ENCODE measurements at places on chromosomes 11 and 22.

- no peak for DNase-seq
These were observed 138.3 kb downstream of the GUCY1A2 start for GRCh38 chr11:106879832-106880546.

DNA sequence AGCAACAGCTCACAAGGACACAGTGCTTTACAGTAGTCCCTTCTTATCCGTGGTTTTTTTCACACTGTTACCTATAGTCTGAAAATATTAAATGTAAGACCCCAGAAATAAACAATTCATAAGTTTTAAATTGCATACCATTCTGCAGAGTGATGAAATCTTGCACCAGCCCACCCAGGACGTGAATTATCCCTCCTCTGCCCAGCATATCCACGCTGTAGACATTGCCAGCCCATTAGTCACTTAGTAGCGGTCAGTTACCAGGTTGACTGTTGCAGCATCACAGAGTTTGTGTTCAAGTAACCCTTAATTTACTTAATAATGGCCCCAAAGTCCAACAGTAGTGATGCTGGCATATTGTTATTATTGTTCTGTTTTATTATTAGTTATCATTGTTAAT, 3.6 kb downstream of the CLTCL1 start:
- DNase-seq: no peak

DNA sequence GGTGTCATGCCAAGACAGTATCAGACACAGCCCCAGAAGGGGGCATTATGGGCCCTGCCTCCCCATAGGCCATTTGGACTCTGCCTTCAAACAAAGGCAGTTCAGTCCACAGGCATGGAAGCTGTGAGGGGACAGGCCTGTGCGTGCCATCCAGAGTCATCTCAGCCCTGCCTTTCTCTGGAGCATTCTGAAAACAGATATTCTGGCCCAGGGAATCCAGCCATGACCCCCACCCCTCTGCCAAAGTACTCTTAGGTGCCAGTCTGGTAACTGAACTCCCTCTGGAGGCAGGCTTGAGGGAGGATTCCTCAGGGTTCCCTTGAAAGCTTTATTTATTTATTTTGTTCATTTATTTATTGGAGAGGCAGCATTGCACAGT, 14.6 kb downstream of the IL10RA start:
- no peak for DNase-seq

DNA sequence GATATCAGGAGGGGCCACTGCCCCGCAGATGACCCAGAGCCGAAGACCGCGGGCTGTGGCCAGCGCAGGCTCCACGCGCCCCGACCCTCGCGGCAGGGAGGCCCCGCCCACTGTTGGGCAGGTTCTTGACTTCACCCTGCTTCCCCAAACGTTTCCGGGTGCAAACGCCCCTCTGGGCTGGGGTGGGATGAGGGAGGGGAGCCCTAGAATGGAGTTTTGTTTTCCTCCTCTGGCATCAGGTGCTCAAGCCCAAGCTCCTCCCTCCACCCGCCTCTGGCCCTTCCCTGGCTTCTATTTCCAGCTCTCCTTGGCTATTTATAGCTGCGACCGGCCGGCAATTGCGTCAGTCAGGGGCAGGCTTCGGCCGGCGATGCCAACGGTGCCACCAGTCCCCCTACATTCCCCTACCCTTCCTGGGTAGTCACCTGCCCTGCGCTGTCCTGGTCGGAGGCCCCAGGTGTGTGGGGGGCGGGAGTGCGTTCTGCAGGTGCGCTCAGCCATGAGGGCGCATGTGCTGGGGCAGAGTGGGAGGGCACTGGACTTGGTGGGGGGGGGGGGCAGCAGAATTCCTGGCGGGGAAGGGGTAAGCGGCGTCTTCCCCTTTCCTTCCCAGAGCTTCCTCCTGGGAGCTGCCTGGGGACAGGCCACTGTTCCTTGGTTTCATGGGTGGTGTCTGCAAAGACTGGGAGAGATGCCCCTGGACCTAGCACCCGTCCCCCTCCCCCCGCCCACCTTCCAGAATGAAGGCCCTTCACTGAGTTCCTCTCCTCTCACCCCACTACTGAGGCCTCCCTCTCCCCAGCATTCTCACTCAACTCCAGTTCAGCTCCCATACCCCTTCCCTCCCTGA, 23.6 kb downstream of the DUSP8 start:
- DNase-seq: no peak

- DNase-seq: no peak
These were observed 130.5 kb upstream of the B3GAT1 start for GRCh38 chr11:134542401-134543165.

DNA sequence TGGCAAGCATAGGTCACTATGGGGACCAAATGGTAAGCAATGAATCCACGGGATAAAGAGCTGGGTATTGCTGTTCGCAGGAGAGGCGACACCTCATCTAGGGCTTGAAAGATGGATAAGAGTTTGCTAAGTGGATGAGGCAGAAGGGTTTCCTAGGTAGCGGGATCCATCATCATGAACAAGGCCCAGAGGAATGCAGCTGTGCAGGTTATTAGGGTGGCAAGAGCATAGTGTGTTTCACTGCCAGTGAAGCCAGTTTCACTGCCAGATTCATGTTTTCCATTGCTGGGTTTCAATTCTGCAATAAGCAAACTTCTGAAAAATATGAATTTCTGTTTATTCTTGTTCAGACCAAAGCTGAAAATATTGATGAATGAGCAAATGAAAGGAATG, 27.2 kb downstream of the WEE1 start:
- DNase-seq: no peak

DNA sequence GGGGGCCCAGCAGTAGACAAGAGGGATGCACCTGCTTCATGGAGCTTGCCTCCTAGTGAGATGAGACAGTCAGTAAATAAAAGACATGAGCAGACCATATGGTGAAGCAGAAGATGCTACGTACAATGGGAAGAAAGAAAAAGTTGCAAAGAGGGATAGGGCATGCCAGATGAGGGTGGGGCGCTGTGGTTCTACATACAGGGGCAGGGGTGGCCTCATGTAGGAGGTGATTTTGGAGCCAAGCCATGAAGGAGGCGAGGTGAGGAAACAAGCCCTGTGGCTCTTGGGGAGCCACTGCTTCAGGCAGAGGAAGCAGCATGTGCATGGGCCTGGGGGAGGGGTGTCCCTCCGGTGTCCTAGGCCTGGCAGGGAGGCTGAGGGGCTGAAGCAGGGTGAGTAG, 15.2 kb downstream of the NAT10 start:
- DNase-seq: no peak

DNA sequence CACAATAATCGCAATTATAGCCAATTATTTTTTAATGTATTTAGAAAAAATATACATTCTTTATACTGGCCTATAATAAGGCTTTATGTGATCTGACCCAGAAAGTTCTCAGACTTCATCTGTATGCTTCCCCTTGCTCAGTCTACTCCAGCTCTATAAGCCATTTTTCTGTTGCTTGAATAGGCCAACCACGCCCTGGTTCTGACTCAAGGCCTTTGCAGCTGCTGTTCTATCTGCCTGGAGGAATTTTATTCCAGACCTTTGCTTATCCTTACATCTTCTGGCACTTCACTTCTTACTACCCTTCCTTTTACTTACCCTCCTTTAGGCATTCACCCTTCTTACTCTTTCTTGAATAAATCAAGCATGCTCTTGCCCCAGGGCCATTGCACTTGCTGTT, 54.9 kb upstream of the PDE3B start:
- DNase-seq: no peak

DNA sequence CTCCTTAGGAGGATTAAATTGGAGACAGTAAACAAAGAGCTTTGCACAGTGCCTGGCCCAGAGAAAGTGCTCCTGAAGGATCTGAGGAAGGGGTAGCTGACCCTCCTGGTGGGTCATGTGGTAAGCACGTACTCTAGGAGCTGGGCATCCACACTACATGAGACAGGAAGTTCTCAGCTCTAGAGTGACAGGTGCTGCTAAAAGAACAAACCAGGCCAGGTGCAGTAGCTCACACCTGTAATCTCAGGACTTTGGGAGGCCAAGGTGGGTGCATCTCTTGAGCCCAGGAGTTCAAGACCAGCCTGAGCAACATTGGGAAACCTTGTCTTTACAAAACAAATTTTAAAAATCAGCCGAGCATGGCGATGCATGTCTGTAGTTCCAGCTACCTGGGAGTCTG, 13.1 kb downstream of the SLC43A1 start:
- DNase-seq: no peak

- DNase-seq: no peak
These were observed 6.0 kb downstream of the PGM2L1 start for GRCh38 chr11:74392256-74392655.

GRCh38 chr11:84714316-84714780, 912.8 kb downstream of the DLG2 start:
- peak; percentile 32 for DNase-seq

- no peak for DNase-seq
These were observed 73.2 kb downstream of the GGTLC2 start for GRCh38 chr22:22717664-22718063.

GRCh38 chr11:78573681-78574080, 983 bp downstream of the NARS2 start:
- DNase-seq: no peak

DNA sequence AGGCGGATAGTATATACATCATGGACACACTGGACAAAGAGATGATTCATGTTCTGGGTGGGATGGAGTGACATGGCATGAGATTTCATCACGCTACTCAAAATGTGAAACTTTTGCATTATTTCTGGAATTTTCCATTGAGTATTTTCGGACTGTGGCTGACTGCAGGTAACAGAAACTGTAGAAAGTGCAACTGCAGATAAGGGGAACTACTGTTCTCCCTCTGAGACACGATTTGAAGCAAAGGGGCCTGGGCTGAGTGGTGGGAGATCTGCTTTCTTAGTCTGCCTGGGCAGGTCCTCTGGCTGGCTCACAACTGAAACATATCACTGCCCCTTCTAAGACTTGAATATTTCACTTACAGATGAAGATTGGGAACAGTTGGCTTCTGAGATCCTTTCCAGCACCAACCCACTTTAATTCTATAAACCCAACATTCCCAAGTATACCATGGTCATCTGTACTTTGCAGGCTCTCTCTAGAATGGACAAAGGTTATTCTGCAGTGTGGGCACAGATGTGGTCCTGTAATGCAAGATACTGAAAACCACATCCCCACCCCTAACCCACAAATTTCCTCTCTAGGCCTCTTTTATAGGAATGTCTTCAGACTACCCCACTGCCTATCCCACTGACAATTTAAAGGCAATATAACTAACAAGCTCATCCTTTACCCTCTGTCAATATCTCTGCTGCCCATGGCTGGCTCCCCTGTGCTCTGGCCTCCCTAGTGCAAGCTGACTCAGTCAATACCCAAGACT, 121.1 kb downstream of the KCNC1 start:
- DNase-seq: no peak

GRCh38 chr22:45998638-45999378, 21.8 kb upstream of the WNT7B start:
- no peak for DNase-seq

DNA sequence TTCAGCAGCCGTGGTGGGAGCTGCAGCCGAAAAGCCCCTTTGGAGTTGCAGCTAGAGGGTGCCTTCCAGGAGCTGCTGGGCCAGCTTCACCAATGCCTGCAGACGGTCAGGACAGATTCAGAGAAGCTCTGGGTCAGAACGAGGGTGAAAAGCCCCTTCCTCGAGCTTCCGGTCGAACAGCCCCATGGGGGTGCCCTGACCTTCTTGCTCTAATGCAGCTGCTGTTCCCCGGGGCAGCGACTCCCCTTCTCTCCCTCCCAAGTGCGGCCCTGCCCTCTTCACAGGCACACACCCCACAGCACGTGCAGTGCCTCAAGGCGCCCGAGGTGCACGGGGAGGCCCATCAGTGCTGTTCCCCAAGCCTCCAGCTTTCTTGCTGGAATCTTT, 9.6 kb upstream of the IFITM3 start:
- no peak for DNase-seq

GRCh38 chr11:60127311-60127811, 38.9 kb downstream of the MS4A2 start:
- no peak for DNase-seq

- no peak for DNase-seq
These were observed 14.2 kb downstream of the ATM start for GRCh38 chr11:108237058-108237481.

DNA sequence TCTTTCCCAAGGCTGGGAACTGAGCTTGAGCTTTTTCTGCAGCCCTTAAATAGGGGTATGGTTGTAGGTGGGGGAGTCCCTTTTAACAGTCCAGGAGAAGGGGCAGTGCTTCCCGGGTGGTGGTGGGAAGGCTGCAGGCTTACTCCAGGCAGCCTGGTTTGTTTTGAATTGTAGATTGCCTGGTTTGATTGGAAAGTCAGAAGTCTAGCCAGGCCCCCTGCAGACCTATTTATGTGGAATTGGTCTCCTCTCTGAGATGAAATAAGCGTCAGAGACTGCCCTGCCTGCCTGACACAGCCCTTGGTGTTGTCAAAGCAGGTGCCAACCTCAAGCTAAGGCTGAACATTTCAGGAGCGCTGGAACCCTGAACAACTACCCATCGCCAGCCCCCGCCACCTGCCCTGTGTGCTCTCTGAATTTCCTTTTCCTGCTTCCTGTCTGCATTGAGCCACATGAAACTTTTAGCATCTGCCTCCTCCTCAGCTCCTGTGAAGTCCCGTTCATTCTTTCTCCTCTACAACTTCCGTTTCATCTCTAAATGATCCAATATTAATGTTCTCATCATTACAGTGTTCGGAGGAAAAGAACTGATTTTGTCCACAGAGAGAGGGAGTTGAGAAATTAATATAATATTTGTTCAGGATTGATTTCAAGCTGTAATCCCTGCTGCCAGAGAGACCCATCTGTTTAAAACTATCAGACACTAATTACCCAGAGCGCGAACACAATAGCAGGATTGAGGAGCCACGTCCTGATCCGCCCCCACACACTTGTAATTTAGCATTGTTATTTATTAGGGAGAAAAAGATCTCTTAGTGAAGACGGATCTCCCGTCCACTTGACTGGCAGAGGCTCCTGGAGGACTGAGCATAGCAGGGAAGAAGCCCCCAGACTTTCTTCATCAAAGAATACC, 136.5 kb downstream of the TRIM29 start:
- DNase-seq: no peak

DNA sequence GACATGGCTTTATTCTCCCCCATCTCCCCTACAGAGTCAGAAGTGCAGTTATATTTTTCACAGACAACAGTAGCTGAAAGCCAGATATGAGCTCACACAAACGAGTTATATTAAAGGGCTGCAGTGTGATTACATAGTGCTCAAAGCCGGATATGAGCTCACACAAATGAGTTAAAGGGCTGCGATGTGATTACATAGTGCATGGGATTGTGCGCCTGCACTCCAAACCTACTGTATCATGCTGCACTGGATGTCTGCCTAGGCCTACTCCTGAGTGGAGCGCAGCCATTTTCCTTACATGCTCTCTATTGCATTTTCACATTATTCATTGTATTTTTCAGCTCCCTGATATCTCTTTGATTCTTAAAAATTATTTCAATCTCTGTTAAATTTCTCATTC, 414.6 kb upstream of the LARGE1 start:
- DNase-seq: no peak
